AG09309 (cell line): ENCODE measurements at places on chromosomes 4 and X.

GRCh38 chr4:150501009-150501727 lies 80.8 kb upstream of the MAB21L2 start:
- peak; percentile 64 for DNase-seq

DNA sequence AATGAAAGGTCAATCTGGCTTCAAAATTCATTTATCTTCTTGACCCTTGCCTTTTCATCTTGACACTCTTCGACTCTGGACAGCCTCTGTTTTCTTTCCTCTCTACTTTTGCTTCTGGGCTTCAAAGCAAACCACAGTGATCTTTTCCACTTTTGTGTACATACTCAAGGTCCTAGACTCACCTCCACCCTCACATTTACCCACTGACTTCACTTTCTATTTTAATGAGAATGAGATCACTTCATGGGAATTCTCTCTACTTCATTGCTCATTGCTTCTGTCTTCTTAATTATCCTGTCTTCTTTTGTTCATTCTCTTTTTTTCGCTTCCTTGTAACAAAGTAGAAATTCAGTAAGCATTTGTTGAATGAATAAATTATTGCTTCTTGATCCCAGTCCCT lies 330.1 kb upstream of the HAND2 start:
- no peak for DNase-seq

- peak; percentile 64 for DNase-seq
These were observed 23.6 kb upstream of the TBC1D14 start for GRCh38 chr4:6885953-6886557.

- no peak for DNase-seq
These were observed 1.4 kb upstream of the C4orf50 start for GRCh38 chr4:6019316-6020263.

- DNase-seq, result no peak
These were observed 50.1 kb upstream of the SGMS2 start for GRCh38 chr4:107774681-107775080.

DNA sequence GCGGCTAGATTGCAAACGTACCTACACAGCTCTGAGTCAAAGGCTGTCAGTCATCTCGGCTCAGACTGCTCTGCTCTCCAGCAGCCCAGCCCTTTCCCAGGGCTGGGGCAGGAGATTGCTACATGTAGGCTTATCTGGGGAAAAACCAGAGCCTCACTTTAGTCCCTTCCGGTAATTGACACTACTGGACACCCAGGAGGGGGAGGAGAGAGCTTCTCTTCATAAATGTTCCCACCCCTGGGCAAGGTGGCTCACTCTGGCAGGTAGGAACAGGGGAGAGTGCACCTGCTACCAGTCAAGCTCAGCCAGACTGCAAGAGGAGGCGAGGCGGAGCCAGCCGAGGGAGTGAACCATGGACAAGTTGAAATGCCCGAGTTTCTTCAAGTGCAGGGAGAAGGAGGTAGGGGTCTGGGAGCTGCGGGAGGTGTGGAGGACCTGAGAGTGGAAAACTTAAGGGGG lies at the start of gene SLC6A14:
SLC6A14 (plus strand) TSS at position 249 of the 459 bp plus-strand sequence; CDS start at position 353, 104 bp downstream.
- DNase-seq, result no peak

GRCh38 chr4:124224256-124224655 lies 488.3 kb downstream of the ANKRD50 start:
- no peak for DNase-seq

GRCh38 chr4:77193511-77194102 lies 36.6 kb downstream of the CCNG2 start:
- DNase-seq, result no peak

GRCh38 chr4:138555584-138555983 lies 313.4 kb upstream of the SLC7A11 start:
- DNase-seq, result no peak

DNA sequence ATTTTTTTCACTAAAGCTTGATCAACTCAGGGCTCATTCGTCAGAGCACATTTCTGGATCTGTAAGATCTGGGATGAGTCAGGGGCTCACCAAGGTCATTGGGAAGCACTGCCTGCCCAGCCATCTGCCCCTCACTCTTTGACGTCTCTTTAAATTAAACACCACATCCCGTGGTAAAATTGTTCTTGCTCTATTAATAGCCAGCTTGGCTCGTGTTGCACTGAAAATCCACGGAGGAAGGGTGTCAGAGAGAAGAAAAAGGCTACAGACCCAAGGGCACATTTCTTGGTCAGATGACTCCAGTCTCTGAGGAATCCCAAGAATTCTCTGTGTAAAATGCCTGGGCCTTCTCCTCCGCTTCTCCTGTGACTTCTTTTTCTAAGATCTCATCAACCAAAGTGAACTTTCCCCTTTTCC lies 45.7 kb upstream of the GATB start:
- peak; percentile 67 for DNase-seq

GRCh38 chr4:8439168-8439567 lies 1.4 kb downstream of the ACOX3 start:
- no peak for DNase-seq

GRCh38 chr4:156929386-156930105 lies 42.1 kb downstream of the PDGFC start:
- DNase-seq, result no peak

GRCh38 chr4:176193938-176194337 lies 1.4 kb downstream of the SPATA4 start:
- peak; percentile 71 for DNase-seq

GRCh38 chr4:152269448-152270191 lies 266.3 kb downstream of the FBXW7 start:
- DNase-seq, result no peak

- DNase-seq, result no peak
These were observed 173.5 kb downstream of the NPFFR2 start for GRCh38 chr4:72205298-72205697.

DNA sequence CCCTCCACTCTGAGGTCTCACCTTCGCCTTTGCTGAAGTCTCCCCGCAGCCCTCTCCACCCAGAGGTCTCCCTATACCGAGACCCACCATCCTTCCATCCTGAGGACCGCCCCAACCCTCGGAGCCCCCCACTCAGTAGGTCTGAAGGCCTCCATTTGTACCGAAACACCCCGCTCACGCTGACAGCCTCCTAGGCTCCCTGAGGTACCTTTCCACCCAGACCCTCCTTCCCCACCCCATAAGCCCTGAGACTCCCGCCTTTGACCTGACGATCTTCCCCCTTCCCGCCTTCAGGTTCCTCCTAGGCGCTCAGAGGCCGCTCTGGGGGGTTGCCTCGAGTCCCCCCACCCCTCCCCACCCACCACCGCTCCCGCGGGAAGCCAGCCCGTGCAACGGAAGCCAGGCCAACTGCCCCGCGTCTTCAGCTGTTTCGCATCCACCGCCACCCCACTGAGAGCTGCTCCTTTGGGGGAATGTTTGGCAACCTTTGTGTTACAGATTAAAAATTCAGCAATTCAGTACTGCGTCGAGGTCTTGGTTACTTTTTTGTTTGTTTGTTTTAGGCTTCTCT lies 5.0 kb downstream of the SOD3 start:
- DNase-seq, result no peak

- DNase-seq, result no peak
These were observed 129.4 kb downstream of the CLCN4 start for GRCh38 chrX:10286195-10286594.

- DNase-seq, result no peak
These were observed 4.9 kb downstream of the CDKN2AIP start for GRCh38 chr4:183449193-183449882.

DNA sequence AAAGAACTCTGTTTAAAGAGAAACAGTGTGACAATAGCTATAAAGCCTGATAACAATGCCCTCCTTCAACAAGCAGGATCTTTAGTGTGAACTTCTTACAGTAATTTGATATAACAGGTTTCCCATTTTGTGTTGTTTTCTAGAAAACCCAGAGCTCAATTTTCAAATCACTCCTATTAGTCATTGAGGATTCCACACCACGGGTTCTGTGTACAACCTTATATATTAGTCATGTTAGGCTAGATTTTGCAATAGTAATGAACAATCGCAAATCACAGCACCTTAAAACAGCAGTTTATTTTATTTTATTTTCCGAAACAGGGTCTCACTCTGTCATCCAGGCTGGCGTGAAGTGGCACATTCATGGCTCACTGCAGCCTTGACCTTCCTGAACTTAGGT lies 1020.9 kb upstream of the INTU start:
- peak; percentile 28 for DNase-seq

DNA sequence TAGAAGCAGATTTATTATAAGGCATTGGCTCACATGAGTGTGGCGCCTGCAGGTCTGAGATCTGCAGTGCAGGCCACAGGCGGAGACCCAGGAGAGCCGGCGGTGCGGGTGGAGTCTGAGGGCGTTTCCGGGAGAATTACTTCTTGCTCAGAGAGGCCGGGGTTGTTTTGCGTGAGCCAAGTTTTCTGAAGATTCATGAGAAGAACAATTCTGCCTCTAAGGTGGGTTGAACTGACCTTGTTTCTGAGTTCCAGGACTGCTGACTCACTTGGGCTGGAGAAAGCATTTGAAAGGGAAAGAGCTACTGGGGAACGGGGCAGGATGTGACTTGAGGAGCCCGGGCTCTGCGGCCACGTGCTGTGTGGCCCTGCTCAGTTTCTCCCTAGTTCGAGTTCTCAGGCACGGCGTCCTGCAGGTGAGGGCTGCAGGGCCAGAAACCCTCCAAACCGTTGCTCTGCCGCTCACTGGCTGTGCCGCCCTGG lies 36.7 kb upstream of the SORCS2 start:
- DNase-seq, result no peak
